Non-pigmented ciliary epithelial cell (primary cell): ENCODE measurements at places on chromosomes 4 and X.

DNA sequence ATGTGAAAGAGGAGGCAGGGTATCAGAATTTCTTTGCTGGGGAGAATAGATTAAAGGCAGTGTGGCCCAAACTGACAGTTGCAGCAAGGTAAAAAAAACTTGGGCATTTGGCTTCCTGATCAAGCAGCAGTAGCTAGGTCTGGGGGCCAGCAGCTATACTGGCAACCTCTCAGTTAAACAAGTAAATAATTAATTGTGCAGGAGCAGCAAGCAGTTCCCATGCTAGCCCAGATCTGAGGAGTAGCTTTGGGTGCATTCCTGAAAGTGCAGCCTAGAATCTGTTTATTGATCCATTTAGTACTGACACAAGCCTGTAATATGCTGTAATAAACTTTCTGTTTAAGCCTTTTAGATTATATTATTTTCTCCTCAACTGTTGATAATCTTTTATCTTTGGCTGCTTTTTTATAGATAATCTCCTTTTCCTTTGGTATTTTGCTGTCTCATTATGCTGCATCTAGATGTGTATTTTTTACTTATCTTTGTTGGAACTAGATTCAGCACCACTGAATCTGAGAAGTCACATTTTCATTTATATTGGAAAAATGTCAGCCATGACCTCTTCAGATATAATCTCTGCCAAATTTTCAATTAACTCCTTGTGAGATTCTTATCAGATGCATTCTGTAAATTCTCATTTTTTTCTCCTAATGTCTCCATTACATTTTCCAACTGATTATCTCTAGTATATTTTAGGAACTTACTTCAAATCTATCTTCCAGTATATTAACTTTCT, 276.3 kb downstream of the STPG2 start:
- no peak for DNase-seq

- DNase-seq, result no peak
These were observed 171.4 kb downstream of the GPC3 start for GRCh38 chrX:133813971-133814370.

DNA sequence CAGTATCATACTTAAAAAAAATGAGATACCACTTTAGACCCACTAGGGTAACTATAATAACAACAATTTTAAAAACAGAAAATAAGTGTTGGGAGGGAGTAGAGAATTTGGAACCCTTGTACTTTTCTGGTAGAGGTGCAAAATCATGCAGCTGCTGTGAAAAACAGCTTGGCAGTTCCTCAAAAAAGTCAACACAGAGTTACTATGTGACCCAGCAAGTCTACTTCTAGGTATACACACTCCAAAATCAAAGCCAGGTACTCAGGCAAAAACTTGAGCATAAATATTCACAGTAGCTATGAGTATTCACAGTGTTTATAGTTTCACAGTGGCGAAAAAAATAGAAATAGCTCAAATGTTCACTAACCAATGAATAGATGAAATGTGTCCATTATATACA, 11.6 kb upstream of the LHFPL1 start:
- DNase-seq, result no peak

GRCh38 chr4:184364100-184364921, 110.0 kb downstream of the IRF2 start:
- DNase-seq, result no peak

- no peak for DNase-seq
These were observed 41.5 kb downstream of the RAB40AL start for GRCh38 chrX:102978594-102978993.

DNA sequence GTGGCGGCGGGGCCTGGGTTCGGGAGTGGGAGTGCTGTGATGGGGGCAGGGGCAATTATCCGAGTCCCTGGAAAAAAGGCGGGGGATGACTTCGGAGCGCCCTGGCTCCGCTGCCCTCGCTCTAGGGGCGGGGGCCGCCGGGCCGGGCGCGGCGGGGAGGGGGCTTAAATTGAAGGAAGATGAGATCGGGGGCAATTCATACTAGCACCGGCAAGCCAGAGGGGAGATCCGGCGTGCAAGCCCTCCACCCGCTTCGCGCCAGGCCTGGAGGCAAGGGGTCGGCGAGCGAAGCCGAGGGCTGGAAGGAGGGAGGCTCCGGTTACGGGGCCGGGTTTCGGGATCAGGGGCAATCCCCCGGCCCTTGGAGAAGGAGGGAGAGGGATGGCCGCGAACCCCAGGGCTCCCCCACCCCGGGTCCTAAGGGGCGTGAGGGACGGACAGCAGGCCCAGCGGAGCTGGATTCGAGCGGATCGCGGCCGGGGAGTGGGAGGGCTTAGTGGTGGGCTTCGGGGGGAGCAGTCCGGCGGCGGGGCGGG, 1.2 kb downstream of the BCORL1 start:
- no peak for DNase-seq

- no peak for DNase-seq
These were observed 4.4 kb downstream of the TASL start for GRCh38 chrX:30573125-30573524.

DNA sequence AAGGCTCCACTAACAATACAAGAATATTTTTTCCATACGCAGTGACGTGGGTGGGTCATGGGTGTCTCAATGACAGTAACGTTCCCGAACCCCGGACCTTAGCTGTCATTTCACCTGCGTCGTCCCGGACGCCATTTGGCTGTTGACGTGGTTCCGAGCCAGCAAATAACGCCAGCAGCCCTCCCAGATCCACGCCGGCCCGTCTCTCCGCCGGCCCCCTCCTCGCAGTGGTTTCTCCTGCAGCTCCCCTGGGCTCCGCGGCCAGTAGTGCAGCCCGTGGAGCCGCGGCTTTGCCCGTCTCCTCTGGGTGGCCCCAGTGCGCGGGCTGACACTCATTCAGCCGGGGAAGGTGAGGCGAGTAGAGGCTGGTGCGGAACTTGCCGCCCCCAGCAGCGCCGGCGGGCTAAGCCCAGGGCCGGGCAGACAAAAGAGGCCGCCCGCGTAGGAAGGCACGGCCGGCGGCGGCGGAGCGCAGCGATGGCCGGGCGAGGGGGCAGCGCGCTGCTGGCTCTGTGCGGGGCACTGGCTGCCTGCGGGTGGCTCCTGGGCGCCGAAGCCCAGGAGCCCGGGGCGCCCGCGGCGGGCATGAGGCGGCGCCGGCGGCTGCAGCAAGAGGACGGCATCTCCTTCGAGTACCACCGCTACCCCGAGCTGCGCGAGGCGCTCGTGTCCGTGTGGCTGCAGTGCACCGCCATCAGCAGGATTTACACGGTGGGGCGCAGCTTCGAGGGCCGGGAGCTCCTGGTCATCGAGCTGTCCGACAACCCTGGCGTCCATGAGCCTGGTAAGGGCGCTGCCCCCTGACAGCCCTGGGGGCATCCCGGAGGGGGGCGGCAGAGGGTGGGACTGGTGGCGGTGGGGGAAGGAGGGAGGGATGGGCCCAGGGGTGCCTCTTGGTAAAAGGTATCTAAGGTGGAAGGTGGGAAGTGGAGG, at the start of gene CPE:
TSS of gene CPE (plus strand) at position 264 of the 933 bp plus-strand sequence. CDS start at position 478, 214 bp downstream.
- DNase-seq, result no peak

DNA sequence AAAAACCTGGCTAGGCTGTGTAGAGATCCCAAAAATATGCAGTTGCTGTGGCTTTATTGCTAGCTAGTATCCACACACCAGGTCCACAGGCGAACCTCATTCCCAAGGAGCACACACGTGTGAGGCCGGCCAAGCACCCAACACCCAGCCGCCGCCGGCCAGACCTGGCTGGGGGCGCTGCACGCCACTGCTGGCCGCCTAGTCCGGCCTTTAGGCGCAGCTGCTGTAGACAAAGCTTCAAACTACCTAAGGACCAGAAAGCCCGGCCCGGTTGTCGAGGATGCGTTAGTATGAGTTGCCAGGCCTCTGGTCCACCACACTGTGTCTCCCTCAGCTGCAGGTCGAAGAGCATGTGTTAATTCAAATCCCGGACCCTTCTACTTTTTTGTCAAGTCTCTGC, 3.1 kb downstream of the POU3F4 start:
- no peak for DNase-seq

GRCh38 chrX:71239781-71240180, 14.2 kb downstream of the ZMYM3 start:
- DNase-seq, result no peak

GRCh38 chr4:183858011-183858615, 47.0 kb upstream of the STOX2 start:
- no peak for DNase-seq

DNA sequence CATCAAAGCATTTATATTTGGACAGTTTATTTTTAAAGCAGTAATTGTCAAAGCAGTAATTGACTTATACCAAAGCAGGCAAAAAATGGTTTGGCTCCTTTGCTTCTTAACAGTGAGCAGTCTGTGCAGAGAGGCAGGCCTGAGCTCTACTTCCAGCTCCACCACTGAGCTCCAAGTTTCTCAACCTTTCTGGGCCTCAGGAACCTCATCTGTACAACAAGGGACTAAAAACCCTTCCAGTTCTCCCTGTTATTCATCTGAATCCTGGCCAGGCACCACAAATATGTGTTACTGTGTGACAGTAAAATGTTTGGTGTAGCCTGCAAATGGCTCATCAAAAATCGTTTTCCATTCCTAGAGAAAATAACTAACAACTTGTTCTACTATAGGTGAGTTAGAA, 88.7 kb upstream of the TTC29 start:
- DNase-seq, result no peak

DNA sequence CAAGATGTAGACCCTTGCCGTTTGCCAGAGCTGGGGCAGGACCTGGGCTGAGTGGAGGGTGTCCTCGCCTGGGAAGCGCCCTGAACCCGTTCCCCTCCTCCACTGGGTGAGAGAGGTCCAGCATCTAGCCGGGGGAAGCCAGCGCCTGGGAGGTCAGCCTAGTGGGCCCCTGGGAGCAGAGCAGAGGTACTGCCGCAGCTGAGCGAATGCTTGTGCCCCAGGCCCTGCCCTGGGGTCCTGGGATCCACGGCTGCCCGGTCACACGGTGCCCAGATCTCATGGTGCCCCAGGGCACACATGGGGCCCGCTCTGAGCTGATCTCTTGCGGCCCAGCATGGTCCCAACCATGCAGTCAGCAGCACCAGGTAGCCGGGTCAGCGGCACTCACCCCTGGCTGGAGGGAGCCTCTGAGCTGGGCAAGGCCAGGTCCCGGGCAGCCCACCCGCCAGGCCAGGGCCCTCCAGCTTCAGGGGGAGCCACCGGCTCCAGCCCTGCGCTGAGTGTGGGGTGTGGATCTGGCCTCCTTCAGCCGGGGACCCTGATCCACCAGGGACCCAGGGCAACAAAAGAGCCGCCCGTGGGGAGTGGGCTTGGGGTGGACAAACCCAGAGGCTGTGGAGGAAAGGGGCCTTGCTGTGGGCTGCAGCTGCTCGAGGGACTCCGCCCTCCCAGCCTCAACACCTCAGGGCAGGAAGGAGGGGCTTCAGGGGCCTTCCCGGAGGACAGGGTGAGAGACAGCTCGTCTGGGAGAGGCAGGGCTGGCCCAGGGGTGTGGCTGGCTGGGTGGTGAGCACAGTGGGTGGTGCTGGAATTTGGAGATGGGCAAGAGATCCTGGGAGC, 4.1 kb upstream of the CPLX1 start:
- DNase-seq, result no peak

- DNase-seq, result no peak
These were observed 2.7 kb downstream of the PCDH10 start for GRCh38 chr4:133151691-133152329.

DNA sequence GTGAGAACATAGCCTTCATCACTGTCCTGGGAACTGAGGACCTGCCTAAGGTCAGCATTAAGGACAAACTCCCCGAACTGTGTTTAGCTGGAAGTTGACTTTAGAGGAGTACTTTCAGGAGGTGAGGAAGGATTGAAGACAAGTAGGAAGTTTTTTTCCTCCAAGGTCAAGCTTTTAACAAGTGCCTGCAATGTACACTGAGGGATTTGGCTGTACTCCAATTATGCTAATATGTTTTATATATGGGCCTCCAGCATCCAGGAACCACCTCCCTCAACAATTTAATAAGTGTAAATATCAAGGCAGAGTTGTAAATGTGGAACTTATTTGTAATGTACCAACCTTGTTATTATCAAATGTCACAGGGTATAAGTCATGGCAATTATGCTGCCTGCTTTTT, 726.2 kb downstream of the RPA4 start:
- no peak for DNase-seq

GRCh38 chr4:169915545-169915944, 110.7 kb downstream of the MFAP3L start:
- DNase-seq, result no peak

DNA sequence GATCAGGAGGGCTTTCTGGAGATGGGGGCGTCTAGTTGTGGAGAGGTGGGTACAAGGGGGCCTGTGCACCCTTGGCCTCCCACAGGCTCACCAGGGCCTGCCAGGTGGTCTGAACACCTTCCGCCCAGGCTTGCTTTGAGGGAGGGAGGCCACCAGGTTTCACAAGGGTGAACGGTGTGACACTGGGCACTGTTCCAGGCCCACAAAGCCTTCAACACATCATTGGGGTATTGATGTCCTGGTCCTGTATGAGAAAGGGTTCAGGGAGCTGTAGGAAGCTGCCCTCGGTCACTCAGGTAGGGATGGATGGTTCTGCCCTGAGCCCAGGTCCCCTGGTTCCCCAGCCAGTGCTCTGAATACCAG, 6.0 kb downstream of the HTRA3 start:
- no peak for DNase-seq

- peak; percentile 26 for DNase-seq
These were observed 113.4 kb upstream of the FAM241A start for GRCh38 chr4:112031712-112032328.

GRCh38 chr4:99636422-99636821, 21.2 kb downstream of the C4orf54 start:
- no peak for DNase-seq

- peak; percentile 71 for DNase-seq
These were observed 653.2 kb upstream of the GALNT7 start for GRCh38 chr4:172515266-172515879.

GRCh38 chrX:12370497-12370986, 232.3 kb downstream of the FRMPD4 start:
- DNase-seq, result no peak

DNA sequence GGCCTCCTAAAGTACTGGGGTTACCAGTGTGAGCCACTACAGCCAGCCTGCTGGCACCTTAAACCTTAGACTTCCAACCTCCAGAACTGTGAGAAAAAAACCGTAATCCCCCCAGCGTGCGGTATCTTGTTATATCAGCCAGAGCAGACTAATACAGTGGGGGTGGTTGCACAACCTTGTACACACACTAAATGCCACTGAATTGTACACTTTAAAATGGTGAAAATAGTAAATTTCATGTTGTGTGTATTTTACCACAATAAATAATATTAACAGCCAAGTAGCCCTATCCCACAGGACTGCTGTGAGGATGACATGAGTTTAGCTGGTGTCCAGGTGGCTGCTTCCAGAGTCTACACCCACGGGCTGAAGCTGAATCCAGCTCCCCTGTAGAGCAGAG, 38.8 kb downstream of the ZBTB49 start:
- DNase-seq, result no peak
